Activated CD4-positive, alpha-beta memory T cell treated with anti-CD3 and anti-CD28 coated beads, Interleukin-2, amount 10 ng/mL, durations not matched to agents 7 days and 5 days (primary cell): ENCODE measurements at places on chromosomes 16 and 17.
A peak's percentile ranks its signal among the peaks of the same experiment; 100 is the strongest.

GRCh38 chr16:69691980-69692911 is 34.1 kb downstream of the NQO1 start:
- DNase-seq: no peak

DNA sequence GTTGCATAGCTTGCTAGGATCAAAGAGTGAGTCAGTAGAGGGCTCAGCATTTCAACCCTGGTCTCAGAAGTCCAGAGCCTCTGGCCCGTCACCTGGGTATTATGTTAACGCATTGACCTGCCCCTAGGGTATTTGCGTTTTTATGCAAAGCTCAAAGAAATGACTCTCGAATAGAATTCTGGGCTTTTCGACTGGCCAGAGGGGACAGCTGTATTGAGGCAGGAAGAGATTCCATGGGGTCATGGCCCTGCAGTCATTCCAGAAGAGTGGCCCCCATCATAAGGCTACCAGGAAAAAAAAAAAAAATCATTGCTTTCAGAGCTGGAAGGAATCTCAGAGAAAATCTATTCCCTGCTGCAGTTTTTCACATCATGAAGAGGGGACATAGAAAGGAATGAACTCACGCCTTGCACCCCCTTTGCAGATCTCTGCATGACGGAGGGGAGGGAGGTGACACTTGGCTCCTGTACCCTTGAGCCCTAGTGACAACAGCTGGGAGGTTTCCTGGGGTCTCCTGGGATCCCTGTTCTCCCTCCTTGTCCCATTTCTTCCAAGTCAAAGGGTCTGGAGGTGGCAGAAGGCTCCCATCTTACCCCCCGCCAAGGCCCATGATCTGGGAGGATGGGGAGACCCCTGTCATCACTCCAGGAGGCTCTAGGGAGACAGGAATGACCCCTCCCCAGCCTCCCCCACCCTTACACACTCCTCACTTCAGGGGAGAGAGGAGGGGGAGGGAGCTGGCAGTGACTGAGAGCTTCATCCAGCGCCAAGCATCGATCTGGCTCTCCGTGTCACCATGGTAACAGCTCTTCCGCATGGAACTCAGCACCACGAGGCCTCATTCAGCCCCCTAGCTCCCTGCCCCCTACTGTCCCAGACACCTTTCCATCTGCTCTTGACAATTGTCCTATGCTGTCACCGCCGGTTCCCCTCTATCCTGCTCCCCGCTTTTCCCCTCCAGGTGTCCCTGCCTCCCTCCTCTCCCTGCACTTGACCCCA is 35.8 kb downstream of the GP2 start:
- DNase-seq: no peak

- DNase-seq: peak; percentile 98
These were observed at the start of gene DDX5 for GRCh38 chr17:64506201-64506575. Gene DDX5 (minus strand): TSS chr17:64506289. CDS start chr17:64506119, 170 bp downstream.

DNA sequence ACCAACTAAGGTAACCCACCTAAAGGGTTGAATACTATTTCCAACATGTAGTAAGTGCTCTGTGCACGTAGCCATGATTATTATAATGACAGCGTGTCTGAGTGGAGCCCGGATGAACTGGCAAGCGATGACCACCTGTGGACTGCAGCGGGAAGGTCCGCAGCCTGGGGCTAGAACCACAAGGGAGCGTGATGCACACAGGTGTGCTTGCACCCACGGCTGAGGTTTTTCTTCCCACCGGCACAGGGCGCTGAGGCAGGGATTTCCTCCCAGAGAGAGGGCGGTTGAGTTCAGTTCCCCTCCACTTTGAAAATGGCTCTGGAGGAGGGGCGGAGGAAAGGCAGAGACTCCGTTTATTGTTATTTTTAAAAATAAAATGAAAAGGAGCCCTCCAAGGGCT is 221.7 kb upstream of the HSBP1 start:
- DNase-seq: no peak

DNA sequence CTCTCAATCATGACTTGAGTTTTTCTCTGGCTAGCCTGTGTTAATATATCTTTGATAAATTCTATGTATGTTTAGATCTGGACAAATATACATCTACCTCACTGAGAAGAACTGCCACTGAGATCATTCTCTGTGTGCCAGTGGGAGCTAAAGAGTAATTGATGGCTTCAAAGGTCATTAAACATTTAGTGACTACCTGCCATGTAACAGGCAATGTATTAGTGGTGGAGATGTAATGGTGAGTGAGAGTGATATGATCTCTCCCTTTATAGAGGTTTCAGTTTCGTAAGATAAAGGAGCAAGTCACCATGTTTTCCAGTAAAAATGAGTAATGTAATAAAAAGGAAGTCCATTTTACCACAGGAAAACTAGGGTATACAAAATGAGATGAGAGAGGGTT is 235.8 kb upstream of the CDH8 start:
- no peak for DNase-seq

DNA sequence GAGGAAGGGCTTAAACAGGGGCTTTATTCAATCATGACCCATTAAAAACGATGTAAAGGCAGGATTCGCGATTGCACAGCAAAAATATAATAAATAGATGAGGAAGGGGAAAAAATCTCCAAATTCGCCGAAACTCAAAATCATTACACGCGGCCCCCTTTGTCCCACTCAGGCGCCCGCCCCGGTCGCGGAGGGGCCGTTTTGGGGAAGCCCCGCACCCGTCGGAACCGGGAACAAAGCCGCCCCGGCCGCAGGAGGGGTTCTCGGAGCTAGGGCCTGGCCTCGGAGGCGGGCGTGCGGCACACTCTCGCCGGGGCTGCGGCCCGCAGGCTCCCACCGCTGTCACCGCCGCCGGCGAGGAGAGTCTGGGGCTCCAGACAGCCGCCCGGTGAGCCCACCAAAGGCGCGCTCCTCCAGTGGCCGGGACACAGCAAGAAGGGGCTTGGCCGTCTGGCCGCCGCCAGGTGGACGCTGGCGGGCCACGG is 521 bp downstream of the C16orf87 start:
- peak; percentile 51 for DNase-seq

DNA sequence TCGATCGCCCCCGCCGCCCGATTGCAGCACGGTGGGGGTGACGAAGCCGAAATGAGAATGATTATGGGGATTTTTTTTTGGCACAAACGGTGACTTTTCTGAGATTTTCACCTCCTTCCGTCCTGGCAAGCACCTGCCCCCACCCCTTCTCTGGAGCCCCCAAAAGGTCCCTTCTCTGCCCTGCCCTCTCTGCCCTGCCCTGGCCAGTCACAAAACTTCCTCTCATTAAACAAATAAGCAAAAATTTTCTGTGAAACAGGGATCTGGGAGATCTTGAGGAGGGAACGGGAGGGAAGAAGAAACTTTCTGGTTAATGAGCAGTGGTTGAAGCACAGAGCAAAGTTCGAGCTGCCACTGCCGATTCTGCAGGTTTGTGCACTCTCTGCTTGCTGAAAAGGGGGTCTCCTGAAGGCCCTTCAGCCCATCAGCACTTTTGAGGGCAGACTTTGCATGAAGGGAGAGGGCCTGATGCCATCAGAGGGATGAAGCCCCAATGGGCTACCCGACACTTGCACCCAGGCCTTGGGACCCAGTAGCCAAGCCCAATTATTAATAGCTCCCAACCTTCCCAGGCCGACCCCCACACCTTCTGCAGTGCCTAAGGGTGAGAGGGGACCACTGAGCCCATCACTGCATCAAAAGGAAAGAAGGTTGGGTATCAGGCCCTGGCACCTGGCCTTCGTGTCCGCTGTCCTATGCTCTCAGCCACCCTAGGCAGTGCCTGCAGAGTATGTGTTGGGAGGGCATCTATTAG is 1.0 kb upstream of the HOXB8 start:
- DNase-seq: no peak

- no peak for DNase-seq
These were observed 95.1 kb downstream of the LYRM1 start for GRCh38 chr16:20995711-20996110.

- DNase-seq: no peak
These were observed 102.7 kb downstream of the ABCC6 start for GRCh38 chr16:16120382-16121184.

GRCh38 chr16:74563828-74564263 is 43.1 kb downstream of the GLG1 start:
- no peak for DNase-seq

- DNase-seq: no peak
These were observed 12.3 kb upstream of the SLC7A5 start for GRCh38 chr16:87881324-87882200.

GRCh38 chr17:50681263-50682200 is 26.2 kb downstream of the ANKRD40 start:
- no peak for DNase-seq

GRCh38 chr16:61210076-61210475 is 826.2 kb downstream of the CDH8 start:
- no peak for DNase-seq

DNA sequence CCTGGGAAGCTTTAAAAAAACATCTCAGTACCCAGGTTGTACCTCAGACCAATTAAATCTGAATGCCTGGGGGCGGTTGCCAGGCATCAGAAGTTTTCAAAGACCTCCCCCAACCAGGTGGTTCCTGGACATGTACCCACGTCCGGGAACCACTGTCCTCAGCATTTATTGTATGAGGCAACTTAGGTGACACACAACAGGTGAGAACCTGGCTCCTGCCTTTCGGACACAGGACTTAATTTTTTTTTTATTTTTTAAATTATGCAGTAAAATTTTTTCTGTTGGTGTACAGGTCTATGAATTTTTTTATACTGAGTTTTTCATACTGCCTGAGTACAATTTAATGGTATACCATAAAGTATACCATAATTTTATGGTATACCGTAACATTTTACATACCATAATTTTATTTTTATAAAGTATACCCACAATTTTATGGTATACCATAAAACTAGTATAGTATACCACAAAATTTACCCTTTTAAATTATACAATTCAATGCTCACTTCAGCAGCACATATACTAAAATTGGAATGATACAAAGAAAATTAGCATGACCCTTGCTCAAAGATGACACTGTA is 38.7 kb upstream of the DHX8 start:
- DNase-seq: no peak

DNA sequence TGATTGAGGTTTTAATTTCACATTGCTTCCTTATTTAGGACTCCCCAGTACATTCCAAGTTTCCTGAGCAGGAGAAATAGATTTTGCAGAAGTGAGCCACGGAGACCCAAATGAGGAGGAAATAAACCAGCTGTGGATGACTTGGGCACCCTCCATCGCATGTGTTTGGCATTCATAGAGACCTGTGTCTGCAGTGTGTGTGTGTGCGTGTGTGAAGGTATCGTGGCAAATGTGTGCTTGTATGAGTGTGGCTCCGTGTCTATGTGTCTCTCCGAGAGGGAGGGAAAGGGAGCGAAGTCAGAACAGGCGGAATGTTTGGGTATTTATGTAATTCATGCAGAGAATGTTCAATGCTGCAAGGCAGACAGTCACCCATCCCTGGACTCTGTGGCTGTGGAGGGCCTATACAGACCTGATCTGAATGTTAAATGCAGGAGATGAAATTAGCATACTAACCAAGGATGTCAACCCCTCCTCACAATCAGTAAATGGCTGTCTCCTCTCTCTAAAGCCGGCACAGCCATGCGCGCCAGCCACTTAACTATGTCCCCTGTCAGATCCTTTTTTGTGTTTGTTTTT is 186.0 kb upstream of the ZFHX3 start:
- no peak for DNase-seq

DNA sequence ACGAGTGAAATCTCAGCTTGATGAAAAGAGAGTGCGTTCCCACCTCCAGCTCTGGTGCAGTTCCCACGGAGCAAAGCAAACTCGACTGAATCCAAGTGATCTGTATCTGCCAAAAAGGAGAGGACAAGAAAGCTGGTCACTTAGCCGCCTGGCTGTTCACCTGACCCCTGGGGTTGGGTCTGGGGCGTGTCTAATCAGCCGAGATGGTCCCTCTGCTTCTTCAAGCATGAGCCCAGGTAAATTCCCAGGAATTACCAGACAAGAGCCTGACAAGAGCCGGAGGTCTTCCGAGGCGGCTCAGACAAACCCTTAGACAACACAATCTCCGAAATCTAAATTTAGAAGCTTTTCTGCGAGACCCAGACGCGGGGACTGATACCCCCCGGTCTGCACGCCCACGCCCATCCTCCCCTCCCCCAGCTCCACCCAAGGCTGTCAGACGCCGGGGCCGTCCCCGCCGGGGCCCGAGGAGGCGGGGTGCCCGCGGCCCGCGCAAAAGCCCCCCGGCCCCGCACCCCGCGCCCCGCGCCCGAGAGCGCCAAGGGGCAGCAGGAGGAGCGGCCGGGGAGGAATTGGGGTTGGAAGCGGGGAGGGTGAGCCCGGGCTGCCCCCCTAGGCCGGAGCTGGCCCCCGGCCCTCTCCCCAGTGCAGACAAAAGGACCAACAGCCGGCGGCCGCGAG is 674 bp downstream of the ZNF821 start:
- DNase-seq: peak; percentile 35

- no peak for DNase-seq
These were observed 188.2 kb upstream of the HSBP1 start for GRCh38 chr16:83619381-83620150.

DNA sequence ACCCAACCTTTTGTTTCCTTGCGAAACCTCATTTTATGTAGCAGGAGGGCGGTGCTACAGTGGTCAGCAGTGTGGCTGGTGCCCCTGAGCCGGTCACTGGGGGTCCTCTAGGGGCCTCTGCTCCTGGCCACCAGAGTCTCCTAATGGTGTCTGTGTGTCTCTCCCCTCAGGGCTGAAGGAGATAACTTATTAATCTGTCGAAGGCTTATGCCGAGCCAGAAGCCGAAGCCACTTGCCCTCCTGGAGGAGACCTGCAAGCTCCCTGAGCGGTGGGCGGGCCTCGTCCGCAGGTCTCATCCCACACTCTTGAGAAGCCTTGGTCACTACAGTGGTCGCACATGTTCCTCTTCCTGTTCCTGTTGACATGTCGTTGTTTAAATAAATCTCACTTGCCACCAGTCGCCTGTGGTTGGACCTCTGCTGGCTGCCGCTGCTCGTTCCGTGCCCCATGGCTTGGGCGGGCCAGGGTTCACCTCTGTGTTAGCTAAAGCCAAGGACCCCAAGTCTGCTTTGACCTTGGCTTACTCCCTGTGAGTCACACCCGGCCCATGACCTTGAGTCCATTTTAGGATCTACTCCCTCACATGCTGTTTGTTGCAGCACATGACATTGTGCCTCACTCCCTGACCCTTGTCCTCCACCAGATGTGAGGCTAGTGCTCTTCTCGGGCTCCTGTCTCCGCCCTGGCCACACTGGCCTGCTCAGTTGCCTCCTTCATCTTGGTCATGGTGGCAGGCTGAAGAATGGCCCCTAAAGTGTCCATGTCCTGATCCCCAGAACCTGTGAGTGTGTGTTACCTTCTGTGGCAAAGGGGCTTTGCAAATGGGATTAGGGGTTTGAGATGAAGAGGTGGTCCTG is 38.7 kb upstream of the AQP8 start:
- no peak for DNase-seq
